ENCODE measurements at places on chromosomes 5 and 9. TPM values are rescaled to one million over a fixed set of nuclear protein-coding genes. Genes with fewer than 3 reads are reported as not detected.

DNA sequence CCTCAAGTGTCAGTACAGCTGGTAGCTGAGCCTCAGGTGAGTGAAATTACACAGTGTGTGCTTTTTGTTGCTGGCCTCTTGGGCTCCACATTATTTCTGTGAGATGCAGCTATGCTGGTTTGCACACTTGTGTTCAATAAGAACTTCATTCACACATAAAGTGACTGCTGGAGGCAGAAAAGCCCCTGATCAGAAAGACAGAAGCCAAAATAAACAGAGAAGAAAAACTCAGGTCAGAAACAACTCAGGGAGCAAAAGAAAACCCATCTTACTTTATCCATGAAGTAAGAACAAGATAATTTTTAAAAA, 15.1 kb downstream of the PNPLA7 start:
- peaks cover 5% of the 10 kb centered on the region for H3K36me3 ChIP-seq
- H3K4me1 ChIP-seq: no peaks in the 10 kb centered on the region
- H3K4me3 ChIP-seq: no peak overlapping the region
- H3K27ac ChIP-seq: no peak overlapping the region

GRCh38 chr9:69190086-69190862, 16.2 kb downstream of the TJP2 start:
- H3K36me3 ChIP-seq: no peaks in the 10 kb centered on the region
- no peak overlapping the region for H3K27ac ChIP-seq
- peaks cover 3% of the 10 kb centered on the region for H3K4me1 ChIP-seq
- no peak for DNase-seq

DNA sequence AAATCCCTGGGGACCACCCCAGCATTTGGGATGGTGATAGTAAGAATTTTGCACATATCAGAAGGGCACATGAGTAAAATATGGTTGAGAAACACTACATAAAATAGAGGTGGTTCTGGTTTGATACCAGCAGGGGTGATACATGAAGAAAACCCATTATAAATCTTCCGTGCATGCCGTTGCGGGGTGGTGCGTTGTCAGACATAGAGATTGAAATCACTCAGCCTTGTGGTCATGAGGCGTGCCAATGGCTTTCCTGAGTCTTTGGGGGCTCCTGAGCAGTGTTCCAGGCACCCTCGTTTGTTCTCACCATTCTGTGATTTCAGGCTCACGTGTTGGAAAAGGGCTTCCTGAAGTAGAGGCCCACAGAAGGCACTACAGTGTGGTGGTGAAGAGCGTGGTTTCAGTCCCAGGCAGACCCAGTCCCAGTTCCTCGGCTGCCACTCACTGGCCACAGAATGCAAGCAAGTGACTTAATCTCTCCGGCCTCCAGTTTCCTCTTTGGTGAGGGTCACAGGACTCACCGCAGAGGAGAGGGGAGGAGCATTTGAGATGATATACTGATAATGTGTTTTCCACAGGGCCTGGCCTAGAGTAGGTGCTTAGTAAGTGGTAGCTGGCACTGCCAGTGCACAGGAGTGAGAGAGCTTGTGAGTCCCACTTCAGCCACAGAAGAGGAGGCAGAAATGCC, 20.5 kb upstream of the GLRX start:
- H3K4me3 ChIP-seq: no peak overlapping the region
- peak; percentile 57 for DNase-seq
- H3K4me1 ChIP-seq: no peaks in the 10 kb centered on the region
- H3K27me3 ChIP-seq: no peaks in the 10 kb centered on the region
- no peak overlapping the region for H3K27ac ChIP-seq

GRCh38 chr5:107671742-107672210, 1.0 kb upstream of the EFNA5 start:
- peak; percentile 58 for DNase-seq
- H3K4me3 ChIP-seq: peak overlapping the region; percentile 90
- no peak overlapping the region for H3K27ac ChIP-seq
- peaks cover 2% of the 10 kb centered on the region for H3K27me3 ChIP-seq

- no peak overlapping the region for H3K27ac ChIP-seq
- H3K36me3 ChIP-seq: no peaks in the 10 kb centered on the region
- peak overlapping the region; percentile 34 for H3K4me3 ChIP-seq
- DNase-seq: no peak
- peaks cover 9% of the 10 kb centered on the region for H3K4me1 ChIP-seq
These were observed 2.2 kb upstream of the SPTAN1 start for GRCh38 chr9:128550226-128550625.

DNA sequence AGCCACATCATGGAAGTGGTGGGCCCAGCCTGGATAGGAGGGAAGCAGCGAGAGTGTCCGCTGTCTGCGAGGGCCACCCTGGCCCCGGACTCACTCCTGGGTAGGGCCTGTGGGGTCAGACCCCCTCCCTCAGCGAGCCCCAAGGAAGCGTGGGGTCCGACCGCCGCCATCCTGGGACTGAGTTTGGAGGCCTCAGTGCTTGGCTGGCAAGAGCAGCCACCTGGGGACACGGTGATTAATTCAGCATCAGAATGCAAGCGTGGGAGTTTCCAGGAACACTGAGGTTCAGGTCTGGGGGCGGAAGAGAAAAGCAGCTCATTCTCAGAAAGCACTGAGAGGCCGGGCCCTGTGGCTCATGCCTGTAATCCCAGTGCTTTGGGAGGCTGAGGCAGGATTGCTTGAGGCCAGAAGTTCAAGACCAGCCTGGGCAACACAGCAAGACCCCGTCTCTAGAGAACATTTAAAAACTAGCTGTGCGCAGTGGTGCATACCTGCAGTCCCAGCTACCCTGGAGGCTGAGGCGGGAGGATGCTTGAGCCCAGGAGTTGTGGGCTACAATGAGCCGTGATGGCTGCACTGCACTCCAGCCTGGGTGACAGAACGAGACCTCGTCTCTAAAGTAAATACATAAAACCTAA, 18.3 kb upstream of the CAMSAP1 start:
- no peak overlapping the region for H3K27ac ChIP-seq
- DNase-seq: no peak
- no peaks in the 10 kb centered on the region for H3K4me1 ChIP-seq
- H3K27me3 ChIP-seq: no peaks in the 10 kb centered on the region

DNA sequence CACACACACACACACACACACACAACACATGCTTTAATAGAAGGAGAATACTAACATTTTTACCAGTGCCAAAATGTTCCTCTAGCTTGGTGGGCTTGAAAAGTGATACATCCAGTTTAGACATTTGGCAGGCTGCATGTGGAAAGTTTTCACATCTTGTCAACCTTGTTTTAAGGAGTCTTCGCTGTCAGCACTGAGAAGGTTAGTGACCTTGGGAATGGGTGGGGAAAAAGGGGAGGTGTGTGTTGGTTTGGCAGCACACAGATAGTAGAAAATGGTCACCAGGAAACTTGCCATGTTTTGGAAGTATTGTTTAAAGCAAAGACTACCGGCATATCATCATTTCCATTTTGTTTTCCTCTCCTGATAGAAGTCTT, 346.5 kb upstream of the ADAMTSL1 start:
- H3K36me3 ChIP-seq: no peaks in the 10 kb centered on the region
- no peak overlapping the region for H3K27ac ChIP-seq
- H3K4me1 ChIP-seq: peaks cover 3% of the 10 kb centered on the region
- H3K4me3 ChIP-seq: no peak overlapping the region
- H3K27me3 ChIP-seq: no peaks in the 10 kb centered on the region

DNA sequence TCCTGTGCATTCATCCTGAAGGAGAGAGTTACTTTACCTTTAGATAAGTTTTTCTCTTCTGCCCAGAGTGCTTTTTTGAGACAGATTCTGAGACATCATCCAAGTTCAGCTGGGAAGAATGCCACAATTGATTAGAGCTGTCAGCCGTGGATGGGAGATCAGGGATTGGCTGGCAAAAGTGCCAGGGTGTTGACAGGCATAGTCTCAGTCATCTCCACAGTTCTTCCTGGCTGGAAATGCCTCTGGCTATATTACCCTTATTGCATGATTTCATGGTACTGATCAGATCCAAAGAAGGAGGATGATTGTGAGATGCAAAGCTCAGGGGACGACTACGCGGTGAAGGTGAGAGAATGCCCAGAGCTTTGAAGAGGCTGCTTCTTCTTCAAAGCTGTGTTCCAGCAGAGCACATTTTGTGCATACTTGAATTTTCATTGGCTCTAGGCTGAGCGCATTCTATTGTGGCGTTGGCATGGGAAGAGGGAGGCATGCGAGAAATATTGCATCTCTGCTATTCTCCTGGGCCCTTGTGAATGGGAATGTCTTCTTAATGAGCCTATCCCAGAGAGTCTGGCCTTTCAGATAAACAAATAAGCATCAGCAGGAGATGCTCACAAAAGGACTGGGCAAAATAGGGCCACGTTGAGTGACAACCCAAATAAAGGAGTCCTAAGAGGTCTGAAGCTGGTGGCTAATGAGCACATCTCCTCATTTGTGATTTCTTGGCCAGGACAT, 82.1 kb downstream of the GRIA1 start:
- H3K4me3 ChIP-seq: no peak overlapping the region
- H3K36me3 ChIP-seq: no peaks in the 10 kb centered on the region
- no peaks in the 10 kb centered on the region for H3K4me1 ChIP-seq
- no peaks in the 10 kb centered on the region for H3K27me3 ChIP-seq
- no peak for DNase-seq

DNA sequence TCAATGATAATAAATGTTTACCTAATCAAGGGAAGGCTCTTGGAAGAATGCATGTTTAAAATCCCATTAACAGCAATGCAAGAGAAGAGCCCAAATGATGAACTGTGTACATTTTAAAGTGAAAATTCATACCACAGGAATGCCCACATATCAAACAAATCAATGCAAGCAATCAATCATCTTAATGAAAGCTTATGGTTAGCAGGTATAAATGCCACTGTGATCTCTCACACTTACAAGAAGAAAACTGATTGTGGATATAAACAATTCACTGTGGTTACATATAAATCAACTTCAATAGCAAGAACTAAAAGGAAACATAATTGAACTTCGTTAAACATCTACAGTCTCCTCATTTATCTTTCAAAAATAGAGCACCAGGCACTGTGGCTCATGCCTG, 161.0 kb upstream of the RORB start:
- no peak overlapping the region for H3K27ac ChIP-seq
- no peak overlapping the region for H3K4me3 ChIP-seq
- no peak for DNase-seq
- H3K27me3 ChIP-seq: no peaks in the 10 kb centered on the region

- H3K27me3 ChIP-seq: no peaks in the 10 kb centered on the region
- no peaks in the 10 kb centered on the region for H3K4me1 ChIP-seq
- DNase-seq: no peak
These were observed 131.2 kb downstream of the HTR4 start for GRCh38 chr5:148523139-148523538.

- no peaks in the 10 kb centered on the region for H3K27me3 ChIP-seq
- DNase-seq: no peak
- H3K4me1 ChIP-seq: peaks cover 2% of the 10 kb centered on the region
- no peak overlapping the region for H3K4me3 ChIP-seq
- H3K36me3 ChIP-seq: no peaks in the 10 kb centered on the region
These were observed 169.2 kb upstream of the MVB12B start for GRCh38 chr9:126157423-126157822.

DNA sequence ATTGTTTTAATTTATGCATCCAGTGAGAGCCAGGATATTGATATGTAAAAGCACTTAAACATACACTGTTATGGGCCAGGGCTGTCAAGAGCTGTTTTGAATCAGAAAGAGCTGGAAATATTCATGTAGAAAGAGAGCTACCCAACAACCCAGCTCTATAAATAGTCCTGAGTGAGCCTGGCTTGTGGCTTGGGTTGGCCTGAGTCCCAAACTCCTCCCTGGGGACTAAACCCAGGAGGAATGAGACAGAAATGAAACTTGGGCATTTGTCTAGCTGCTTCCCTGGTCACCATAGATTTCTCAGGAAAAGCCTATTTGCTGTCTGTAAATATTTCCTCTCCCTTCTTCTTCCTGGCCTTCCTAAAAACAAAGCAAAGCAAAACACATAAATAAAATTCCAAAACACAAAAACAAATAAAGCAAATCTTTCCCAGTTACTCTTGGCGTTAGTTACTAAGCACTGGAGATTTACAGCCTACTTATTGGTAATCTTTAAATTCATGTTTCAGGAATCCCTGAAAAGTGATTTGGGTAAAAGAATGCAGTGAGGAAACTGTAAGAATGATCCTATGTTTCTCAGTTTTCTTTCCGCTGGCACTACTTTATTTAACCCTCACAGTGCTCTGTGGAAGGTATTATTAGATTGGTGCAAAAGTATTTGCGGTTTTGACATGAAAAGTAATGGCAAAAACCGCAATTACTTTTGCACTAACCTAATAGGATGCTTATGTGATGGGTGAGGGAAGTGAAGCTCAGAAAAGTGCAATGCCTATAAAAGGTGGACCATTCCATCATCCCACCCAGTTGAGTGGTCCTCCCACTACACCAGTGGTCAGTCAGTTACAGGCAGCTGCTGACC, 111.8 kb downstream of the CARTPT start:
- peaks cover 17% of the 10 kb centered on the region for H3K36me3 ChIP-seq
- H3K4me1 ChIP-seq: peaks cover 2% of the 10 kb centered on the region
- no peak overlapping the region for H3K27ac ChIP-seq
- H3K27me3 ChIP-seq: no peaks in the 10 kb centered on the region

The SLC12A7 gene
- 30.8 TPM for total RNA-seq

The PKD2L2 gene
- not detected for total RNA-seq

The RPL37 gene
- 1,726 TPM for total RNA-seq
